Hippocampal formation (tissue), 2 donors: ENCODE measurements at places on chromosomes 11 and 22.

GRCh38 chr22:19765477-19766239, 5.1 kb downstream of the TBX1 start:
- no peak for DNase-seq

DNA sequence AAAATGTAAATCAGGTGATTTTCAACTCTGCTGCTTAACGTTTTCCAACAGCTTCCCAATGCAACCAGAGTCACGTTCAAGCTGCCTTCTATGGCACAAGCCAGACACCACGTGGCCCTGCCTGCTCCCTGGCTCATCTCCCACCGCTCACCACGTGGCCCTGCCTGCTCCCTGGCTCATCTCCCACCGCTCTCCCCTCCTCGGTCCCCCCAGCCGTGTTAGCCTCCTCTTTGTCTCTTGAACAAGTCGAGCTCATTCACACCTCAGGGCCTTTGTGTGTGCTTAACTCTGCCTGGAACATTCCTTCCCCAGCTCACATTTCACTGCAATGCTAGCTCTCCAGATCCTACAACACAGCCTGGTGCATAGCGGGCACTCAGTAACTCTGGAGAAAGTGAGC, 307.6 kb downstream of the CTTN start:
- DNase-seq = no peak

DNA sequence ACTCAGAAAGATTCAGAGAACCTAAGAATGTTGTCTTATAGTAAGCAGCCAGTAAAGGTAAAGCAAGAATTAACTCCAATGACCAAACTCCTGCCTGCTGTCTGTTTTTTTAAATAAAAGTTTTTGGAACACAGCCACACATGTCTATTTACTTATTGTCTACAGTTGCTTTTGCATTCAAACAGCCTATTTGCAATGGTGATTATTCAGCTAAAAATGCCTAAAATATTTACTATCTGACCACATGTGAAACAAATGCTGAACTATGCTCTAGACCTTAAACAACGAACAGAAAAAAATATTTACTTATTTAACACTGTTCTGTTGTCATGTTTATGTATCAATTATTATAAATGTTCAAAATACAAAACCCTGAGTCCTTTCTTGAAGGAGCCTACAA, 1246.6 kb downstream of the FAM181B start:
- DNase-seq = no peak

DNA sequence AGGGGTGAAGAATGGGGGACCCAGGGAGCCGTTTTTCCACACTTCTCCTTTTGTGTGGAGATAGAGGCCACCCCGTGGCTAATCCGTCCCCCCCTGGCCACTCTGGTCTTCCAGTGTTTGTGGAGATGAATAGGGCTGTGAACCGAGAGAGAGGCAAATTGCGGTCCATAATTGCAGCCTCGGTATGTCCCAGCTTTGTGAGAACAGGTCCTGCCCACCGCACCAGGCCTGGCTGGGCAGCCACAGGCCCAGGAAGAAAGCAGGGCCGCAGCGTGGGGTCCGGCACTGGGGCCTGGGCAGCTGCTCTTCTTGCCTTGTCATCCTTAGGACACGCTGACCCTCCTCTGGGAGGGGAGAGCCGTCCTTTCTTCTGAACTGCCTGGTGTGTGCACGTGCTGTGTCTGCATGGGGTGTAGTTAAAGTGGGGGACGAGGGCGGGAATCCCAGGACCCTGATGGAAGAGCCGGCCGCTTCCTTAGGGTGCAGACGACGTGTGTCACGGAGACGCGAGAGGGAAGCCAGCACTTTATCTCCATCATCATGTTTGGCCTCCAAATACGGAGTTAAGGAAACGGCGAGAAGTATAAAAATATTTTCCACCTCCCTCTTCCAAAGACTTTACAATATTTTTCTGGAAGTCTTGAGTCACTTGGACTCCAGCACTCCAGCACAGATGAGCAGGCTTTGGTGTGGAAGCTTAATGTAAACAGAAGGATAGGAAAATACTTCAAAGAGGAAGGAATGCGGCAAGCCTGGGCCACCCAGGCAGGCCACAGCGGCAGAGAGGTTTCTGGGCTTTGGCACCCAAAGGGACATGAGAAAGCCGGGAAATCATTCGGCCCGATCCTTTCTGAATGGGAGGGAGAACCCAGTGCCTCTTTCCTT, 1248.4 kb downstream of the BRD1 start:
- DNase-seq = peak; percentile 56

DNA sequence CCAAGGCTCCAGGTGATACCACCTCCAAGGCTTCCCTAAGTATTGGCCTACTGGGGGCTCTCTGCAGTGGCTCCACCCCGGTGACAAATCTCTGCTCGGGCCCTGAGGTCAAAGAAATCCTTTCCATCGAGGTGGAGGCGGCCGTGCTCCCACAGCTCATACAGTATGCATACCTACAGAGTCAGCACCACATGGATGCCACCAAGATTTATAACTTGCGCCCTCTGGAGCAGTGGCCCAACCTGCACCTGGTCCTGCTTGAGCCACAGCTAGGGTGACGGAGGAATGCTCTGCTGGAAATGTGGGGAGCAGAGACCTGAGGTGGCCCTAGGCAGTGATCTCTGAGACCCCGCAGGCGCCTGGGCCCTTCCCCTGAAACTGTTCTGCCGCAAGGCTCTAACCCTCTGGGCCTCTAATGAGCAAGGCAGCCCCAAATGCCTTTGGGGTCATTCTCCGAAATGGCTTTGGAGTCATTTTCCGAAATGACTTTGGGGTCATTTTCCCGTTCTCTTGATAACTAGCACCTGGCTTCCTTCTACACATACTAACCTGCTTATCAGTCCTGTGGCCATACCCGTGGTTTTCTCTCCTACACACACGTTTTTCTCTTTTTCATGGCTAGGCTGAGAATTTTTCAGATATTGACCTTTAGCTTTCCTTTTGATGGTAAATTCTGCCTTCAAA, 33.9 kb downstream of the TMEM45B start:
- no peak for DNase-seq

GRCh38 chr11:34613552-34614056, 7.3 kb upstream of the EHF start:
- no peak for DNase-seq

DNA sequence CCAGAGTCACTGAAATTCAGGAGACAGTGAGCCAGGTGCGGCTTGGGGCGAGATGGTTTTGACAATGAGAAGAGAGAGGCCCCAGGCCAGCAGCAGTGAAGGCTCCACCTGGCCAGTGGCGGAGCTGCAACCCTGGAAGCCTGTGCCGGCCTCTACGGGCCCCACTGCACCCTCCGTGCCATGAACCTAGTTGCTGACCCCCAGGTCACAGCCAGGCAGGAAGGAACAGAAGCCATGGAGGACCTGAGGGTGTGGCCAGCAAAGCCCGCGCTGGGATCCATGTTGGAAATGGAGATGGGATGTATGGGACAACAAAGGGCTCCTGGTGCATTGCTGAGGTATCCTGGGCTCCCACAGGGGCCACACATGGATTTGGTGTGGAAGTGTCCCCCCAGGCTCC, 1528.5 kb downstream of the BRD1 start:
- DNase-seq = no peak

DNA sequence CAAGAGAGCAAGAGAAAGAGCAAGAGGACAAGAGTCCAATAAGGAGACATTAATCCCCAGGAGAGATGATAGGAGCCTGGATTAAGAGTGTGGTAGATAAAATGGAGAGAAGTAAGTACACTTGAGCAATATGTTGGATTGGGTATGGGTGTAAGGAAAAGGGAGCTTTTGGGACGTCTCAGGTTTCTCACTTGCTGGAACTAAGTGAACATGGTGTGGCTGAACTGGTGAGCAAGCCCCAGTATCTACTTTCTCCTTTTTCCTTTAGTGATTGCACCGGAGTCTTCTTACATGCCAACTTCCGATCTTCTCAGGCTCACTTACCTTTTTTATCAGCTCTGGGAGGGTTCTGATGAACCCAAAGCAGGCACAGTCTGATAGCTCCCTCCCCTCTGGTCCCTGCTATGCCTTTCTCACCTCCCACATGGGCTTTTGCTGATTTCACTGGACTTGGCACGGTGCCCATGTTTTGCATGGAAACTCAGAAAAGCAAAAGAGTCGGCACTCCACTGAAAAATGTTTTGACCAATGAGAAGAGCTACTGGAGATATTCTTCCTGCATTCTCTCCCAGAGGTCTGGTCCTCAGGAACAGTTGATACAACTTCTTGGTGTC, 14.5 kb upstream of the APLNR start:
- DNase-seq = no peak

DNA sequence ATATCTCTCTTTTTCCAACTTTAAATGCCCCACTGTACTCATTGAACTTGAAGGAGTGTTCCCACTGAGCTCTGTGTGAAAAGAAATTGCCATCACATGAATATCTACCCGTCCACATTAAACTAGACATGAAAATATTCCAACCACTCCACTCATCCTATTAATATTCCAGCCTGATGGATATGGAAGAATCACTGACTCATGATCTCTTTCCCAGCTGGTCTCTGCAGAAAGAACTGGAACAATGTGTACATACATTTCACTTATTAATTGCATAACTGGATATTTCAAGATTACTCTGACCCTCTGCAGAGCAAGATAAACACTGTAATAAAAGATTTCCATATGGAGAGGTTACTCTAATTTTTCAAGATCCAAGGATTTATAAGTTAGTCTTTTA, 711.1 kb upstream of the LRRC4C start:
- DNase-seq = no peak

DNA sequence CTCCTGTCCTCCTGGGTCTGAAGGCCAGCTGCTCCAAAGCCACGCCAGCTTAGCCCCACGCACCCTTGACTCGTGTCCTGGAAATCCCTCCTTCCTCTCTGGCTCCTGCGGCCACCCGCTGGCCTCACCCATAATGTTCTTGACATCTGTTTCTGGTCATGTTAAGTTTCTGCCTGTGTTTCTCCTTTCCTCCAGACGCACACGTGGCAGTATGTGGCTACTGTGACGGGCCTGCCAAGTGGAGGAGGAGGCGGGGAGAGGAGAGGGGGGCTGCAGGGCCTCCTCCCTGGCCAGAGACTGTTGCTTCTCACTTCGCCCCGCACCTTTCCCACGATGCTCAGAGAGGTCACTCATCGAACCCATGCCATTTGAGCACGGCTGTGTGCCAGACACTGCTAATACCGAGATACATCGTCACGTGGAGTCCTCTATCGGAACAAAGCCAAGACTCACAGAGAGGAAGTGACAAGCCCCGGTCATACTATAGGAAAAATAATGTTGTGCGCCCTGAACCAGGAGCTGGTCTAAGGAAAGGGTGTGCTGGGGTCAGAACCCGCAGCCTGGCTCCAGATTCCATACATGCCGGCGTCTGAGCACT, 11.5 kb downstream of the C1QTNF6 start:
- peak; percentile 10 for DNase-seq

DNA sequence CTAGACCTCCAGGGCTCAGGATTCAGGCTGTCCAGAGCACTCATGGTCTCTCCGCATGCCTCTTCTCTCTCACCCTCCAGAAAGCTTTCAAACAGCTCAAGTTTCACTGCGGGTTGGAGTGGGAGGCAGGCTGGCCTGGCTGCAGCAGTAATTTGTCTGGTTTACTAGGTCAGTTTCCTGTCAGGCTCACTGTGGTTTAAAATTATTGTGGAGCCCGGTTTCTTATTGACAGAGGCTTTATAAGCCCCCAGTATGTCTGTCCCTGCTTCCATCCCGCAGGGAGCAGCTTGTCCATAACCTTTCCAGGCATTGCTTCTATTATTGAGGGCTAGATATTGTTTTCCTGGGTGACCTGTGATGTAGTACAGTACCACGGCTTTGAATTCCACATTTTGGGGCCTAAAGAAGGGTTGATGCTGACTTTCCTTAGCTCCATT, 235.3 kb upstream of the SORL1-AS1 start:
- no peak for DNase-seq

GRCh38 chr11:10784232-10785145, 24.2 kb downstream of the EIF4G2 start:
- DNase-seq = no peak

DNA sequence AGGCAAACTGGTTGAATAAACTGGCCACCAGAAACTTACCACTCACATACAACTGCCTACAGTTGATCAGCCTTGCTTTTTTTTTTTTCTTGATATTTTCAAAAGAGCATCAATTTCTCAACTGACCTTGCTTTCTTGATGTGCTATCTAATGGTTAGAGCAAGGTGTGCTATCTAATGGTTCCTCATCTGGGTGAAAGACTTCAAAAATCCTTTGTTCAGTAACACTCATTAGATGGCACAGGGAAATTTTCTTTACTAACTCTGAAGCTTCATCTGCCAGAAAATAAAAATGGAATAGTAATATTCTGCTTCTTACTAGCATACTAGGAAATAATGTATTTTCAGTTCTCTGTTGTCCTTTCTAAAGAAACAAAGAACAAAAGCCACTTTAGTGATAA, 51.2 kb upstream of the RAPSN start:
- no peak for DNase-seq

DNA sequence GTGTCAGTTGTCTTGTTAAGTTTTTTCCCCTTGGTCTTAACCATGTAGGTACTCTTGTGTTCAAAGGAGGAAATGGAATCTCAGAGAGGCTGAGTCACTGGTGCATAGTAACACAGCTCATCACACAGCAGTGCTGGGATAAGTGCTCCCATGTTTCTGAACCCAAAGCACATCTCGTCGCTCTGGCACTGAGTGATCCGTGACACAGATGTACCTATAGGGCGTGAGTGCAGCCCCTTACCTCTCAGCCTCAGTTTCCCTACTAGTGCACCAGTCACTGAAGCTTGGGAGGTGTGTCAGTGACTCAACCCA, 234.0 kb downstream of the ST3GAL4 start:
- no peak for DNase-seq

- DNase-seq = peak; percentile 92
Measured at GRCh38 chr22:45212306-45212709, 28.4 kb downstream of the KIAA0930 start.

DNA sequence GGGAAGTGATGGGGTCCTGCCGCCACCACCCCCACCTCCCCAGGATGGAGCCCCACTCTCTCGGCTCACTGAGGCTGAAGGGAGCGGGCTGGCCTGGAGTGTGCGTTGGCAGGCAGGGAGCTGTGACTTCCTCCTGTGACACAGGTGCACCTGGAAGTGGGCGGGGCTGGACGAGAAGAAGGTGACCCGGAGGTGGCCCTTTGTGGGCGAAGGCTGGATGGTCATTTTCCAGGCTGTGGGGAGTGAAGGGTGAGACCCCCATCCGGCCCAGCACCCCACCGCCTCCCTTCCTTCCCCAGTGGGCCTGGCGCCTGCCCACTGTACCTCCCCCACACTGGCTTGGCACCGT, 15.3 kb downstream of the IL17REL start:
- no peak for DNase-seq

DNA sequence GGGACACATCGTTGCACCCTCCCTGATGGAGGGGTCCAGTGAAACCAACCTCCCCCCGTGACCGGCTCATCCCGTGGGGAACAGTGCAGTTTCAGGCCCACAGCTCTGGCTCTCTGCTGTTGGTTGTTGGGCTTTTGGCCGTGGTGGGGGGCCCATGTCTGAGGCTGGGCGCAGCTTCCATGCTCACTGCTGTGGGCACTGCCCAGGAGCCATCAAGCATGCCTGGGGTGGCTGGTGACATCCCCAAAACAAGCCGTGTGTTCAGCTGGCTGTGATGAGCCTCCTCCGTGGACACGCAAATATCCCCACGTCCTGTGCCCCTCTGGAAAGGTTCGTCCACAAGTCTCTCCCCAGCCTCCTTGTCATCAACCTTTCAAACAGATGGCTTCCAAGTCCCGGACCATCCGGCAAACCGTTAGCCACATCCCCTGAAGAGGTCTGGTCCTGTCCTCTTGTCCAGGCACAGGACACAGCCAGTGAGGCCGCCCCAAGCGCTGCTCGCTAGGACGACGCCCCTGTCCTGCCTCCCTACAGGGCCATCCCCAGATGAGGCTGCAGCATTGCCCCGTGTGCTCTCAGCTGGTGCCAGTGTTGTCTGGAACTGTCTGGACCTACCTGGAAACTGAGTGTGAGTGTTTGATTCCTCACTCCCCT, 29.4 kb upstream of the BRSK2 start:
- DNase-seq = no peak
